ENCODE measurements at places on chromosomes 1 and 21. TPM values are rescaled to one million over a fixed set of nuclear protein-coding genes. Genes with fewer than 3 reads are reported as not detected.

- no peak for DNase-seq
These were observed 29.9 kb downstream of the RXRG start for GRCh38 chr1:165415068-165415467.

DNA sequence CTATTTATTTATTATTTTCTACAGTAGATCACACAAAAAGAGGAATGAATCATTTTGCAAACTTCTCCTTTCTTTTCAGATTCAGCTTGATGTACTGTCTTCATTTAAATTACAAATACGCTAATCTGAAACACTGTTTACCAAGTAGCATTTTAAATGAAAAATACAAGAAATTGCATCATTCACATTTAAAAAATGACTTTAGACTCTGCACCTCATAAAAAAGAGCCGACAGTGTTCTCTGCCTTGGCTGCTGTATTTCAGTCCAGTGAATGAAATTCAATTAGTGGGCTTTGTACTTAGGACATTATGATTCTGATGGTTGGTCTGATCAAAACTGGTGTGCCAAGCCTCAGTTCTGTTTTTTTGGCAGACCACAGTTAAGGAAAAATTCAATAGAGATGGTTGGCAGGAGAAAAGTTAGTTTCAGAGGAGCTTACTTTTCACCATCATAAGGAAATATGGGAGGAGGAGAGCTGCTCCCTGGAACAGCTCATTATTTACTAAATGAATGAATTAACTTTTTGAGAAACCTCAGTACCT is 222.4 kb upstream of the ESRRG start:
- no peak for DNase-seq

DNA sequence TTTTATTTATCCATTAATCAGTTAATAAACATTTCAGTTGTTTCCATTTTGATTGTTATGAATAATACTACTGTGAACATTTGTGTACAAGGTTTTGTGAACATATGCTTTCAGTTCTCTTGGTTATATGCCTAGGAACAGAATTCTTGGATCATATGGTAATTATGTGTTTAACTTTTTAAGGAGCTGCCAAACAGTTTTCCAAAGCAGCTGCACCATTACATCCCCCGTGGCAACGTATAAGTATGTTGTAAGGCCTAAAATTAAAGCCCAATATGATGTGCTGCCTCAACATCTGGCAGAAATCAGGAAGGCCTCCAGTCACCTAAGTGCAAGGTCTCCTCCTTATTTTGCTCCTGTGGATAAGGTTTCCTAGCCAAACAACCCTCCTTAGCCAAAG is 235.6 kb upstream of the CACYBP start:
- no peak for DNase-seq

GRCh38 chr1:3981261-3981660 is 81.2 kb upstream of the C1orf174 start:
- DNase-seq = no peak

GRCh38 chr1:101452825-101453224 is 216.0 kb downstream of the S1PR1 start:
- no peak for DNase-seq

- DNase-seq = peak; percentile 98
These were observed 797 bp upstream of the USP1 start for GRCh38 chr1:62436039-62436465.

DNA sequence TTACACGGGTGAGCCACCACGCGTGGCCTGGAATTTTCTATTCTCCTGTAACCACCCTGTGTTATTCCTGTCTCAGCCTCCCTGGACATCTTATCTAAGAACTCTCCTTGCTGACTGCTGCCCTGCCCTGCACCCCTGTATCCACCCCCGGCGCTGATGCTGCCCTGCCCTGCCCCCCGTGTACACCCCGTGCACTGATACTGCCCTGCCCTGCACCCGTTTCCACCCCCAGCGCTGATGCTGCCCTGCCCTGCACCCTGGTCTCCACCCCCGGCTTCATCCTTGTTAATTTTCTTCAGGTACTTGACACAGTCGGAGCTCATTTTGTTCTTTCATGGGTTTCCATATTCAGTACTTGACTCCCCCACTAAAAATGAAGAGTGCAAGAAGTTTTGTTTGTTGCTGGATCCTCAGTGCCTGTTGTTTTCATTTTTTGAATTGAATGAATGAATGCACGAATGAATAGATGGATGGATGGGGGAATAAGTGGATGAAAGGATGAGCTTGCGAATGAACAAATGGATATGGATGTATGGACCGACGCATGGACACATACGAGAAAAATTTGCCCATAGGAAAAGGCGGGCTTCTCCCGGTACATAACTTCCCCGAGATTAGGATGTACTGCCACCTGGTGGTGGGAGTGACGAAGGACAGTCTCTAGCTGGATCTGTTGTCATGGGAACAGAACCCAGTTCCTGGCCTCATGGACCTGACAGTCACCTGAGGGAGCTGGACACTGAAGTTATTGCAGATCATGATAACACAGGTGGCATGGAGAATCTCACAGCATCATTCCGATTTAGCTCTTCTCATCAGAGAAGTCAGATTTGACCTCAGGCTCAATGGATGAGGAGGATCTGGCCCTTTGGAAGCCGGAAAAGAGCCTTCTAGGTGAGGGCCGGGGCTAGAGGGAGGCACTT is 14.9 kb downstream of the AADACL4 start:
- DNase-seq = peak; percentile 71

GRCh38 chr1:41784531-41785274 is 134.0 kb downstream of the HIVEP3 start:
- no peak for DNase-seq

DNA sequence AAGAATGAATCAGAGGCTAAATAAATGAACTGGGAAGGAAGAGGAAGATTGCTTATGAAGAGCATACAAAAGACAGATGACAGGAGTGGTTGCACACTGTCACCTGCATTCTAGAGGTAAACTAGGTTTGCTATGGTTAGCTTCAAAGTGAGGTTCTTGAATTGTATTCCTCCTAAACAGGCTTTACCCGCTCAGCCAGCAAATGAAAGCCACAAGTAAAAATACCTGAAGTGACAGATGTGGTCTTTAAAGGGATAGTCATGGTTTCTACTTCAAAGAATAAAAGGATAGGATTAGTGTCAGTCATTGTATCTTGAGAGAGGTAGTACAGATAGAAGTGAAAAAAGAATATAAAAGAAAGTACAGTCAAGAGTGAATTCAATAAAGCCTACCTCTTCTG is 32.4 kb upstream of the PRDX6 start:
- DNase-seq = no peak

- DNase-seq = no peak
These were observed 1.1 kb downstream of the C1orf50 start for GRCh38 chr1:42768172-42768571.

GRCh38 chr1:230574502-230574901 is 67.8 kb upstream of the COG2 start:
- DNase-seq = no peak

DNA sequence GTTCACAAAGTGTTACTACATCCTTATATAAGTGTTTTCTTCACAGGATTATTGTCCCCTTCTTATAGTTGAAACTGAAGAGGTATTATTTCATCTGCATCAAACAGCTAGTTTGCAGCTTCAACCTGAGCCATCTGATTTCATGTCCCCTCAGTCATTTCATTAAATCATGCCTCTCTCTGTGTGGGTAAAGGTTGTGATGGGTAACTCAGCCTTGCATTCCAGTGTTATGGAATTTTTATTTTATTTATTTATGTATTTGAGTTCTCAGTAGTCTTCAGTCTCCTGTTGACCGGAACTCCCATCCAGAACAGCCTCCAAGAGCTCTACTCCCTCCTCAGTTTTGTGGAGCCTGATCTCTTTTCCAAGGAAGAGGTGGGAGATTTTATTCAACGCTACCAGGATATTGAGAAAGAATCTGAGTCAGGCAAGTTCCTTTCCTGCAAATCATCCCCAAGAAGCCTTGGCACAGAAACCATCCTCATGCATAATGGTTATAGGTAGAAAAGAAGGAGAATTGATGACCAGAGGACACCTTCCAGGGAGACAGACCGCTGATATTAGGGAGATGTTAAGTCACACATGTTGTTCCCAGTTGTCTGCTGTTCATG is 21.8 kb downstream of the CHD1L start:
- no peak for DNase-seq

DNA sequence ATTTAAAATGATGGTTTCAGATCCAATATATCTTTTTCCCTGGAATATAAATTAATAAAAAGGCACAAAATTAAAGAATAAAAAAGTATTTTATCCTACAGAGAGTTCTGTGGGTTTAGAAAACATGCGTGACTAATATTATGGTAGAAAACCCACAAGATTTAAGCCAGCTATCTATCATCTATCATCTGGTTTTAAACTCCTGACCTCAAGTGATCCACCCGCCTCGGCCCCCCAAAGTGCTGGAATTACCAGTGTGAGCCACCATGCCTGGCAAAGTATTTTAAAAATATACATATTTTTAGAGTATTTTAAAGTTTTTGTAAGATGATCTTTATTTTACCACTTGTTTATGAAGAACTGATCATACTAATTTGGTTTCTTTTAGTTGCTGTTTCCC is 79.5 kb downstream of the NRIP1 start:
- no peak for DNase-seq

DNA sequence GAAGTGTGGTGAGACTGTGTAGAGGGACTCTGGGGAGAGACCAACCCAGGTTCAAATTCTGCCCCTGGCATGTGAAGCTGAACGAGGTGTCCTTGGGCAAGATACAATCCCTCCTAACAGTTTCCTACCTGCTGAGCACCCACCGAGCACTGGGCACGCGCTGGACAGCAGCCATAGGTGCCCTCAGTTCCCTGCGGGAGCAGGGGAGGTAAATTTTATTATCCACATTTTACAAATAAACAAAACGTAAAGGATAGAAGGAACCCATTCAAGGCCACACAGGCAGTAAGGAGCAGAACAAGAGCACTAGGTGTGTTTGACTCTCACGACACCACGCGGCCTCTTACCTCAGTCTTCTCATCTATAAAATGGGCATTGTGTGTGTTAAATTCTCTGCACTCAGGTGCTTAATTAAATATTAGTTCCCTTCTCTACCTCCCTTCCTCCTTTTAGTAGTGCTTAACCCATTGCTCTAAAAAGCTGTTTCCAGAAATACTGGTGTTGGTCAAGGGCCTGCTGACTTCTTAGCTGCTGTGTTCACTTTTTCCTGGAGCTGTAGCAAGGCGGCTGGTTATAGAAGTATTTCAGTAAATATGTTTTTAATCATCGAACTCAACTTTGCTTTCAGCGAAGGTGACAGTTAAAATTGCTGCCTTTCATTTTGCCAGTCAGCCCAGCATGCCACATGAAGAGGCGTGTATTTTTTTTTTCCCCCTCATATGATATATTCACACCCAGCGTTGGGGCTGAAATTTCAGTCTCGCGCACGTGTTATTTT is 41.6 kb downstream of the PGBD5 start:
- DNase-seq = no peak

DNA sequence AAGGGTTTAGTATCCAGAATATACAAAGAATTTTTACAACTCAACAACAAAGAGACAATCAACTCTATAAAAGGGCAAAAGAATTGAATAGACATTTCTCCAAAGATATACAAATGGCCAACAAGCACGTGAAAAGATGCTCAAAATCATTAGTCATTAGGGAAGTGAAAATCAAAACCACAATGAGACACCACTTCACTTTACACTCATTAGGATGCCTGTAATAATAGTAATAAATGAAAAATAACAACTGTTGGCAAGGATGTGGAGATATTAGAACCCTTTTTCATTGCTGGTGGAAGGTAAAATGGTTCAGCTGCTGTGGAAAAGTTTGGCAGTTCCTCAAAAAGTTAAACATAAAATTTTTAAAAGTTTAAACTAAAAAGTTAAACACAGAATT is 7.0 kb upstream of the ABCD3 start:
- DNase-seq = no peak

DNA sequence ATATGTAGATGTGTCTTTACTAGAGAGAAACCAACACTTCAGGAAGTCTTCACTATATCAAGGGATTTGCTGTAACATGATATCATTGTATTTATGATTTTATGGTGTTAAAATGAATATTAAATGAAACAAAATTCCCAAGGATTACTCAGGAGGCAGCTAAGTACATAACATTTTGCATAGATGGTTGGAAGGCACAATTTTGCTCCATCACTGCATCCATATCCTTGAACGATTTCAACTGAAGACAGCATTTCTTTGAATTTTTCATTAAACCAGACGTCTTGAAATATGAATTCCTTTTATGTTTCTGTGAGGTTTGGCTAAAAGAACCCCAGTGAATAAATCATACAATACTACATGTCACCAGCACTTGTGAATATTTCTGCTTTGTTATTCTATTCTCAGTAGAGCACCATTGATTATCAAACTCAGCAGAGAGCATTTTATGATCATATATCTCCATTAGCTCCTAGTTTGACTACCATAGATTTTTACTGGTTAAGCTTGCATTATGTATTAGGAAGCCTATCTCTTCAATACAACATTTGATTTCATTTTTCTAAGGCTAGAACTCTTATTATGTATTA is 37.3 kb downstream of the SPATA17 start:
- DNase-seq = no peak

GRCh38 chr1:82565546-82565945 is 764.8 kb downstream of the ADGRL2 start:
- no peak for DNase-seq

DNA sequence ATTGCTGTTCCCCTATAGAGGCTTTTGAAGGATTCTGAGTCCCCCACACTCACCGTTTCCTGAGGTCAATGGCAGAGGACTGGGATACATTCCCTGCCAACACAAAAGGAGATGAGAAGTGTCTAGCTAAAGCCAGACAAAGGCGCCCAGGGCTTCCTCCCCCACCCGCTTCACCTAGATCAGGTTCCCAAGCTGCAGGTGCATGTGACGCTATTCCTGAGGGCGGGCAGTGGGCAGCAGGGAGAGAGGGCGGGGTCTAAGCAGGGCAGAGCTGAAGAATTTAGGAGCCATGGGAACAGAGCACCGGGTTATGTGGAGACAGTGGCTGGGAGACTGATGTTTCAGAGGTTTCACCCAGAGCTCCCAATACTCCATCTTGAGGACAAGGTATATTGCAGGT is 6.0 kb upstream of the ARHGEF2 start:
- no peak for DNase-seq

DNA sequence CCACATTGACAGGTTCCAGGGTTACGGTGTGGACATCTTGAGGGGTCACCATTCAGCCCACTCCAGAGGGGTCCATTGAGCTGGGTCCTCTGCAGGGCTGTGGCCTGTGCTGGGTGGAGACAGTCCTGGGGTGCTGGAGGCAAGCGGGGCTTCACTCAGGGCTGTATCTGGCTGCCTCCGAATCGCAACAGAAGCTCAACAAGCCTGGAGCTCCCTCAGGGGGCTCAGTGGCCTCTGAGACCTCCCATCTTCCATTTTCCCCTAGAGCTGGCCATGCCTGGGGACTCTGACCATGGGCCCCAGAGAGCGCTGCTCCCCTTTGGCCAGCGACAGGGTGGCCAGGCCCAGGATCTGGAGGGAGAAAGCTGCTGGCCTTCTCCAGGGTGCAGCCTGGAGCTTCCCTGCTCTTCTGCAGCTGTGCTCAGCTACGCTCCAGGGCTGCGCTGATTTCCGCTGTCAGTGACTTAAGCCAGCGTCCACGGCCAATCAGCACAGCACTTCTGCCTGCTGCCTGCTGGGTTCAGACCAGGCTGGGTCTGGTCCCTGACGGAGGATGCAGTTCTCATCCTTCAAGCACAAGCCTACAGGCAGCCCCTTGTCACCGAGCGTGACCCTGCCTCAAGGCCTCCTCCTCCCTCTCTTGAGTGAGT is 45.0 kb upstream of the ADARB1 start:
- DNase-seq = peak; percentile 82

Gene DMRTA2
- total RNA-seq = not detected

Gene PTPRC
- total RNA-seq = 65.8 TPM

Gene RGS4
- 2.1 TPM for total RNA-seq

Gene C4BPB
- 2.6 TPM for total RNA-seq

Gene KCNA3
- total RNA-seq = 0.90 TPM

Gene EFNA1
- 17.8 TPM for total RNA-seq

Gene UTS2
- not detected for total RNA-seq

Gene GPR161
- 6.2 TPM for total RNA-seq

Gene IFI44
- total RNA-seq = 40.6 TPM

Gene F13B
- not detected for total RNA-seq

Measured in mesenteric fat pad (tissue), 1 donor.